ENCODE measurements at places on chromosomes 13 and 19.

DNA sequence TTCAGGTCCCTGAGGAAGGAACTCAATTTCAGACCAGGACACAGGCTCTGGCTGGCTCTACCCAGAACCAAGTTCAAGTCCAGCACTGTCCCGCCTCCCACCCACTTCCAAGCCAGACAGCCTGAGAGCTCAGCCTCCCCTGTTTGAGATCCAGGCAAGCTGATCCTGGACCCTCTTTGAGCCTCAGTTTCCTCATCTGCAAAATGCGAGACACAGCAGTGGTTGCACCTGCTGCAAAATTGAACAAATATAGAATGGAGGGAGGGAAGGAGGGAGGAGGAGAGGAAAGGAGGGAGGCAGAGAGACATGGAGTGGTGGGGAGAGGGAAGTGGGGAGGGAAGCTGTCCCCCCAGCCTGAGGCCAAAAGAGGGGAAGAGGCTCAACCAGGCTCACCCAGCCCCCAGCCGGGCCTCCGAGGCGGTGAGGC lies 751 bp downstream of the TMEM221 start:
- DNase-seq: no peak

DNA sequence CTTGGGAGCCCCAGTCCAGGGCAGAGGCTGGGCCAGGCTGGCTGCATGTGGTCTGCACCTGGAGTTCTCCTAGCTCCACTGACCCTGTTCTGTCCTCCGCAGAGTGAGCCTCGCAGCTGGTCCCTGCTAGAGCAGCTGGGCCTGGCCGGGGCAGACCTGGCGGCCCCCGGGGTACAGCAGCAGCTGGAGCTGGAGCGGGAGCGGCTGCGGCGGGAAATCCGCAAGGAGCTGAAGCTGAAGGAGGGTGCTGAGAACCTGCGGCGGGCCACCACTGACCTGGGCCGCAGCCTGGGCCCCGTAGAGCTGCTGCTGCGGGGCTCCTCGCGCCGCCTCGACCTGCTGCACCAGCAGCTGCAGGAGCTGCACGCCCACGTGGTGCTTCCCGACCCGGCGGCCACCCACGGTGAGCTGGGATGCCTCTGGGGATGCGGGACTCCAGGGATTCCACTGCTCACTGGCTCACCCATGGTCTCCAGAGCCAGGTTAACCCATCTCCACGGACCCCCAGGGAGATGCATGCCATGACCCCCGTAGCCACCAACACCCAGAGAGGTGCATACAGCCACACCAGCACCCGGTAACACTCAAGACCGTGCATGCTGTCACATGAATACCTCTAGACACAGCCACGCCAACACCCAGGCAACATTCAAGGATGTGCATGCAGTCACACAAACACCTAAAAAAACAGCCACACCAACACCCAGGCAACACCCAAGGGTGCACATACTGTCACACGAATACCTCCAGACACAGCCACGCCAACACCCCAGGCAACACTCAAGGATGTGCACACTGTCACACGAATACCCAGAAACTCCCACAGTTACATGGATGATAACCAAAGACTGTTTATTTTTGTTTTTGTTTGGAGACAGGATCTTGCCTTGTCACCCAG lies 8.2 kb downstream of the PKN1 start:
- no peak for DNase-seq

- DNase-seq: no peak
Observed at GRCh38 chr19:9597027-9597426, 12.7 kb upstream of the ZNF121 start.

GRCh38 chr19:56603829-56604228 lies 8.7 kb downstream of the ZNF71 start:
- no peak for DNase-seq

GRCh38 chr13:27495551-27495950 lies 45.2 kb upstream of the MTIF3 start:
- DNase-seq: no peak

GRCh38 chr19:19098703-19099632 lies 35.2 kb downstream of the SLC25A42 start:
- no peak for DNase-seq

- DNase-seq: no peak
Observed at GRCh38 chr13:45521297-45521696, 56.6 kb downstream of the COG3 start.

- DNase-seq: no peak
Observed at GRCh38 chr19:51368366-51369282, at the start of gene CLDND2. TSS of gene CLDND2 (minus strand) at chr19:51369003. CDS start at chr19:51368577, 426 bp downstream.

DNA sequence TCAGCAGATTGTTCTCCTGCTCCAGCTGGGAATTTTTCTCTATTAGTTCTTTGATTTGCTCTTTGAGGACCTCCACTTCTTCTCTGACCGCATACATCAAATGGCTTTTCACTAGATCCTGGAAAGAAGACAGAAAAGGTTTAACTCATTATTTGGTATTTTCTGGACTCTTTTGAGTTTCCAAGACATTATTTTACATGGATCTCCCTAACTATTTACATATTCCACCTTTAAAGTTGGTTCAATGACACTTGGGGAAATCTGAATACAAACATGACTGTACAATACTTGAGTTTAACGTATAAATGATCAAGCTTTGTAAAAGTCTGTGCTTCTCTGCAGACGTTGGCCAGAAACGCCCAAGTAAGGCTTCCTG lies 61.1 kb downstream of the SERP2 start:
- DNase-seq: no peak

DNA sequence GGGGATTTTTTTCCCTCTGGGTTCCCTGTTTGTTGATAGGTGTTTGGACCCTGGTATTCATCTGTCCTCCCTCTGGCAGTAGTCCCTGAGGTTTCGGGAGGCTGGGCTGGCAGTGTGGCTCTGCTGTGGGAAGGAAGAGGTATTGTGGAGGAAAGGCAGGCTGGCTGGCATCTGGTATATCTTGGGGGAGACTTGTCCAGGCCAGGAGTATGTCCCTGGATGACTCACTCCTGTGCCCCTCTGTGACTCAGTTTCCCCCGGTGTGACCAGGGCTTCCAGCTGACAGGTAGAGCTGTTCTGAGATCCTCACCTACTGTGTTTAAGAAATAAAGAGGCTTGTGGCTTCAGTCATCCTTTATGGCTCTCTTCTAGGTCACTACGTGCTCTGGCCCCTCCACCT lies 14.2 kb upstream of the ZNF492 start:
- no peak for DNase-seq

GRCh38 chr19:41249707-41250423 lies 14.3 kb upstream of the HNRNPUL1 start:
- DNase-seq: no peak

- no peak for DNase-seq
Observed at GRCh38 chr13:25674371-25674770, 302.6 kb downstream of the ATP8A2 start.

GRCh38 chr19:11781295-11782057 lies 14.7 kb downstream of the ZNF441 start:
- DNase-seq: no peak

GRCh38 chr19:1882786-1883692 lies 2.3 kb downstream of the ABHD17A start:
- no peak for DNase-seq

GRCh38 chr19:48752496-48753365 lies at the start of gene FUT1:
TSS of gene FUT1 (minus strand) at chr19:48752641. CDS start at chr19:48751281, 1,360 bp downstream.
- DNase-seq: peak; percentile 11

- DNase-seq: no peak
Observed at GRCh38 chr13:110496281-110496680, 65.2 kb downstream of the RAB20 start.

GRCh38 chr19:51317376-51317775 lies 5.9 kb downstream of the IGLON5 start:
- no peak for DNase-seq

DNA sequence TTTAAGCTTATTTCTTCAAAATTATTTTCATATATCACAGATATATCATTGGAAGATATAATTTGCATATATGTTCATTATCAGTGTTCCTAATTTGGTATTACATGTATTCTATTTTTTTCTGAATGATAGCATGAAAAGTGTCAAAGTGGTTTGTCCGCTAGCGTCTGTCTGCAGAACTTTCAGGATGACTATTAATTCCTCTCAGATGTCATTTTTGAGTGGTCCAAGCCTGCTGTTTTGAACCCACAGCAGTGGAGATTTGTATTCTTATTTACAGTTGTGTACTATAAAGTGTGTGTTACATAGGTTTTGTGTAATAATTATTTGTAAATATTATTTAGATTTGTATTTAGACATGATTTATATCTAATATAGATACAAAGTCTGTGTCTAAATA lies 8.5 kb downstream of the UTP14C start:
- DNase-seq: no peak

- DNase-seq: no peak
Observed at GRCh38 chr19:15841875-15842569, 26.6 kb upstream of the OR10H1 start.

GRCh38 chr13:97005625-97006262 lies 11.5 kb upstream of the OXGR1 start:
- DNase-seq: no peak

- no peak for DNase-seq
Observed at GRCh38 chr13:107462501-107462900, 752.8 kb downstream of the LIG4 start.

- DNase-seq: no peak
Observed at GRCh38 chr13:71906448-71906847, 39.4 kb upstream of the DACH1 start.

DNA sequence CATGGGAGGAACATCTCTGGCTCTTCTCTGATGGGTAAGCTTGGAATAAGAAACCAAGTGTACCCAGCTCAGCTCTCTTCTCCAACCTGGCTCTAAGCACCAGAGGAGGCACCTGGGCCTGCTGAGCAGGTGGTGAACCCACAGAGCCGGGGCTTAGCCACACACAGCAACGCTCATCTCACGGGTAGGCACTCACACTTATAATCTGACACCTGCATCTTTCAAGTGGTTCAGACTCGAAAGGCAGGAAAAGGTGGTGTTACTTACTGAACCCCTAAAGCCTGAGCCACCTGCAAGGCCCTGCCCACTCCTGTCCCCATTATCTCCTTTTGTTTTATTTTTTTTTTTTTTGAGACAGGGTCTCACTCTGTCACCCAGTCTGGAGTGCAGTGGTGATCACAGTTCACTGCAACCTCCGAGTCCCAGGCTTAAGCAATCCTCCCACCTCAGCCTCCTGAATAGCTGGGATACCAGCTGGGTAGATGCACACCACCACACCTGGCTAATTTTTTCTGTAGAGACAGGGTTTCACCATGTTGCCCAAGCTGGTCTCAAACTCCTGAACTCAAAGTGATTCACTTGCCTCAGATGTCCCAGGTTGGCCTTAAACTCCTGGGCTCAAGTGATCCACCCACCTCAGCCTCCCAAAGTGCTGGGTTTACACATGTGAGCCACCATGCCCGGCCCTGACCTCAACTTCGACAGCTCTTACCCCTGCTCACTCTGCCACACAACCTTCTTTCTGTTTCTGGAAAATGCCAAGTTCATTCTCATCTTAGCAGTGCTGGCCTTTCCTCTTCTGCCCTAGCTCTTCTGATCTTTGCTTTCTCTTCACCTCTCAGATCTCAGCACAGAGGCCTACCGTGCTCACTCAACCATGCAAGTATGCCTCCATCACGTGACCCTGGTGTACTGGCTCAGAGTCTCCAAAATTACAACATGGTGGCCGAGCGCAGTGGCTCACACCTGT lies 9.7 kb downstream of the FBXL12 start:
- DNase-seq: no peak

DNA sequence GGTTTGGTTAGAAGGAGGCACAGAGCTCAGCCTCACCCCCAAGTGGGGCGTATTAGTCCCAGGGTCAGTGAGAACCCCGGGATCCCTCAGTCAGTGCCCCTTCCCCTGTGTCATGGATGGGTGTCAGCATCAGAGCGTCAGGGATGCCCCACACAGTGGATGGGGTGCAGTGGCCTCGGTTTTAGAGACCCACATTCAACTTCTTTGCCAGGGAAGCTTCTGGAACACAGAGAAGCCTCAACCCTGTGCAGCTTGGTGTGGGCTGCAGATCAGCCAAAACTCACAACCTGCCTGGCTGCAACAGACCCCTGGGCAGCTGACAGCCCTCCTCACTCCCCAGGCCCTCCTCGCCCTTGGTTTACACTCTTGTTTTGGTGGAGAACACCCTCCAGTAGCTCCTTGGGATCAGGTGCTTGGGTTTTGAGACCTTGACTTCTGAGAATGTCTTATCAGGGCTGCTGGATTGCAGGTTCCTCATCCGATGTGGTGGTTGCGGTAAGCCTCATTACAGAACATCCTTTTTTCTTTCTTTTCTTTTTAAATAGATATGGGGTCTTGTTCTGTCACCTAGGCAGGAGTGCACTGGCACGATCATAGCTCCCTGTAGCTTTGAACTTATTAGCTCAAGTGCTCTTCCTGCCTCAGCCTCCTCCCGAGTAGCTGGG lies 11.0 kb downstream of the ZNF333 start:
- no peak for DNase-seq

GRCh38 chr13:102273111-102273510 lies 128.7 kb downstream of the FGF14 start:
- DNase-seq: no peak

DNA sequence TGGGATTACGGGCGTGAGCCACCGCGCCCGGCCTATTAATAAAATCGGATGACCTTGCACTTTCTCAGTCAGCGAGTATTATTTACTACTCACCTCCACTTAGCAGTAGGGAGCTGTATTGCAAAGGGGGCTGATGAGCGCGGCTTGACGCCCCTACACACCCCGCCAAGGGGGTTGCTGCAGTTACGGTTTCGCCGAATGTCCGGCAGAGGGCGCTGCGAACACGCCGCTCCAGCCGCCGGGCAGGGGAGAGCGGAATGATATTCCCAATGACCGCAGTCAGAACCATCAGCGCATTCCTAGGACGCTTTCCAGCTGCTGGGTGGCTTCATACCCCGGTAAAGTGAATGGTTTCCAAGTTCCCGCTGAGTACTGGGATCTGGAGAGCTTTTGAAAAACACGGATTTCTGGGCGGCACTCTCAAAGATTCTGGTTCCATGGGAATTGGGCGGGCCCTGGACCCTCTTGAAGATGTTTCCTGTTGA lies 30.0 kb upstream of the TPT1 start:
- DNase-seq: peak; percentile 42

GRCh38 chr13:35930665-35931631 lies 200.2 kb downstream of the DCLK1 start:
- no peak for DNase-seq

DNA sequence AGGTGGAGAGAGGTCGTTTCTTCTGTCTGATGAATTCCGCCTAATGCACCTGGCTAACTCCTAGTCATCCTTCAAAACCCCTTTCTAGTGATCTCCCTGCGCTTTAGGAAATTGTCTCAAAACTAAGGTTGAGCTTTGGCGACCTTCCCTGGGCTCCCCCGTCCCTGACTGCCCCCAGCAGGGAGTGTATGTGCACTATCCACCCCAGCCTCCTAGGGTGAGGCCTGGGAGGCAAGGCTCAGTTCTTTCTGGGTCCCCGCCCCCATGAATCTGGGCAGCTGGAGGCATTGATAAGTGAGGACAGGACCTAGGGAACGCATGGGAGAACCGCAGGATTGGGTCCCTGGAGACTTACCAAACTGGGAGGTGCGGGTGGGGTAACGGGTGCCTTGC lies 378 bp downstream of the TLE6 start:
- DNase-seq: no peak
